Calu3 (cell line): ENCODE measurements at places on chromosomes 12 and 14.

GRCh38 chr12:105164068-105164467, 56.5 kb downstream of the WASHC4 start:
- no peak for DNase-seq

- DNase-seq: peak; percentile 27
Measured at GRCh38 chr12:4273652-4274395, at the start of gene CCND2. Gene CCND2 (plus strand): TSS chr12:4273762. CDS start chr12:4274041, 279 bp downstream.

- DNase-seq: peak; percentile 94
Measured at GRCh38 chr12:95204141-95204866, 13.0 kb downstream of the FGD6 start.

DNA sequence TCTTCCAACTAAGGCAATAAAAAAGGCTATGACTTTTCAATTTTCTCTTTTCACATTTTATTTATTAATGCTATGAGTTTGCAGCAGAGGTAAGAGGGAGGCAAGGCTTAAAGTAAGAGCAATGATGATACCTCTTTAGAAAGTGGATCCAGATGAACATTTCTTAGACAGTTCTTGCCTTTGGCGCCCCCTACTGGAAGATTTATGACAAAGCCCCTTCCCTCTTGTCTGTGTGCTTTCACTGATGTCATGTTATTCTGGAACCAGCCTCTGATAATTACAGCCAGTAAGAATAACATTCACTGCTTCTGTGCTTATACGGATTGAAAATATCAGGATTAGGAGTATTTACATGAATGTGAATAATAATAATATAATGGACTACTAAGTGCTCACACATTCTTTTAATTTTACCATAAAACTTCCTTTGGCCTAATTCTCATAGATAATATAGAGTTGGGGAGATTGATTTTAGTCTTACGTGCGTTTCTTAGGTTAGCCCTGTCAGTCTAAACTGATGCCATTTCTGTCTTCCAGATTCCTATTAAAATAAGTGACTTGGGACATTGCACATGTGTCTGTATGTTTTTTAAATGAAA, 1929.9 kb upstream of the SEL1L start:
- DNase-seq: no peak

DNA sequence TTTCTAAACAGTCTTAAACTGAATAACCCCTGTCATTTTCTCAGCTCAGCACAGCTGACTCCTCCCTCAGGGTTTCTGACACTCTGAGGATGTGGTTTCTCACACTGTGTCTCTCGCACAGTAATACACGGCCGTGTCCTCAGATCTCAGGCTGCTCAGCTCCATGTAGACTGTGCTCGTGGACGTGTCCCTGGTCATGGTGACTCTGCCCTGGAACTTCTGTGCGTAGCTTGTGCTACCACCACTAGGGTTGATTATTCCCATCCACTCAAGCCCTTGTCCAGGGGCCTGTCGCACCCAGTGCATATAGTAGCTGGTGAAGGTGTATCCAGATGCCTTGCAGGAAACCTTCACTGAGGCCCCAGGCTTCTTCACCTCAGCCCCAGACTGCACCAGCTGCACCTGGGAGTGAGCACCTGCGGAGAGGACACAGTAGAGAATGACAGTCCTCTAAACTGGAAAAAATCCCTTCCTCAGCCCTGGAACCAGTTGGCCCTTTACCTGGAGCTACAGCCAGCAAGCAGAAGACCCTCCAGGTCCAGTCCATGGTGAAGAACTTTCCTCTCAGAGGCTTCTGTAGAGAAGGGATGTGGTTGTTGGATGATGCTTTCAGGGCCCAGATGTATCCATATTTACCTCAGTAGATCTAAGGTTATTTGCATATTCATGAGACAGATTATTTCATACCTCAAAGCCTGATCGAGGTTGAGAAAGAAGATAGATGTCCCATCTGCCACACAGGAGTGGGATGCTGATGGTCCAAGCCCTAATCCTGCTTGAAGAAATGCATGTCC, 984.8 kb downstream of the TMEM121 start:
- DNase-seq: no peak

DNA sequence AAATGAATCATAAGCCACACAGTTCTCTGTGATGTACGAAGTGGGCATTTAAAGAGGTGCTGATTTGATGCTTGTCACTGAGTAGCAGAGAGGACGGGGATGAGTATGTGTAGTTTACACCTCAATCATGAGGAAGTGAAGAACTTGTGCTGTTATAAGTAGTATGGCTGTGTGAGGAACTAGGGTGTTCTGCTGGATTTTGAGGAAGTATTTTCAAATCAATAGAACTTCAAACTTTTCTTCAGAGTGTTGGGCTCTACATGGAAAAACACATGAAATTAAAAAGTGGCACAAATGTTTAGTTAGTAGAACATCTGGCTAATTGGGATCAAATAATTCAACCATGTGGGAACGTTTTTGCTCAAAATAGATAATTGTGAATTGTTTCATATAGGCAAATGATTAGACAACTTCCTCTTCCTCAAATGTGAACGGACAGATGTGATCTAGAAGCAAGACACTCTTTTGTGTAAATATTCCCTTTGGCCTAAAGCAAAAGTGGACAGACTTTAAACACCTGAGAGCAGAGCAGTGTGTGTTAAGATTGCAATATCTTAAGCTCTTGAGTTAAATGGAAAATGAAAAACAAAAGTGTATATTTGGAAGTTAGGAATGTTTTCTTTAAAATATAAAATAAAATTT, 168.5 kb downstream of the NAV3 start:
- no peak for DNase-seq

GRCh38 chr12:113820842-113821241, 145.3 kb downstream of the RBM19 start:
- DNase-seq: no peak

- no peak for DNase-seq
Measured at GRCh38 chr12:56461235-56462159, 6.9 kb upstream of the SPRYD4 start.

GRCh38 chr14:74203639-74204038, 35.6 kb upstream of the VSX2 start:
- no peak for DNase-seq

- DNase-seq: no peak
Measured at GRCh38 chr14:28381656-28382055, 384.9 kb upstream of the FOXG1 start.

GRCh38 chr12:78863482-78864402, 832 bp upstream of the SYT1 start:
- peak; percentile 72 for DNase-seq

DNA sequence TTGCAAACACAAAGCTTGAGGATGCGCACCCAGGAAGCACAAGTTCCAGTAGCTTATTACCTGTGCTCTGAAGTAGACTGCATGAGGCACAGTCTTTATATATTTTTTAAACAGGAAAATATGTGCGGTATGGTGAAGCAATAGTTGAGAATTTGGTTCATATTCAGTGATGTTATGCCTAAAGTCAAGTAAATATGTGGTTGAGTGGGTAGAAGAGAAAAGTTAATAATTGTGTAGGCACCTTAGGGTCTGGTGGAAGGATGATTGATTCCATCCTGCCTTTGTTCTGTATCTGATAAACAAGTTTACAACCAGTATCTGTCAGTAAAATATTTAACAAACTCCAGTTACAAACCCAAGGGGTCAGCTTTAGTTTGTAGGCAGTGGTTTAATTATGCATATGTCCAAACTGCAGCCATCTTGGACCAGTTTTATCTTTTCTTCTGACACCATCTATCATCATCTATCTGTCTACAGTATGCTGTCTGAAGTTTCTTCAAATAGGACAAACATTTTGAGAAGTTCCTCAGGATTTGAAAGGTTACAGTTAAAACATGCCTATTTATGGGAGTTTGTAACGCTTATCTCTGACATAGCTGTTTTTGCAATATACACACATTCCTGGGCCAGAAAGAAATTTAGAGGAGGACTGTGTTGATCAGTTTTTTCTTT, 10.8 kb downstream of the SINHCAF start:
- DNase-seq: no peak

DNA sequence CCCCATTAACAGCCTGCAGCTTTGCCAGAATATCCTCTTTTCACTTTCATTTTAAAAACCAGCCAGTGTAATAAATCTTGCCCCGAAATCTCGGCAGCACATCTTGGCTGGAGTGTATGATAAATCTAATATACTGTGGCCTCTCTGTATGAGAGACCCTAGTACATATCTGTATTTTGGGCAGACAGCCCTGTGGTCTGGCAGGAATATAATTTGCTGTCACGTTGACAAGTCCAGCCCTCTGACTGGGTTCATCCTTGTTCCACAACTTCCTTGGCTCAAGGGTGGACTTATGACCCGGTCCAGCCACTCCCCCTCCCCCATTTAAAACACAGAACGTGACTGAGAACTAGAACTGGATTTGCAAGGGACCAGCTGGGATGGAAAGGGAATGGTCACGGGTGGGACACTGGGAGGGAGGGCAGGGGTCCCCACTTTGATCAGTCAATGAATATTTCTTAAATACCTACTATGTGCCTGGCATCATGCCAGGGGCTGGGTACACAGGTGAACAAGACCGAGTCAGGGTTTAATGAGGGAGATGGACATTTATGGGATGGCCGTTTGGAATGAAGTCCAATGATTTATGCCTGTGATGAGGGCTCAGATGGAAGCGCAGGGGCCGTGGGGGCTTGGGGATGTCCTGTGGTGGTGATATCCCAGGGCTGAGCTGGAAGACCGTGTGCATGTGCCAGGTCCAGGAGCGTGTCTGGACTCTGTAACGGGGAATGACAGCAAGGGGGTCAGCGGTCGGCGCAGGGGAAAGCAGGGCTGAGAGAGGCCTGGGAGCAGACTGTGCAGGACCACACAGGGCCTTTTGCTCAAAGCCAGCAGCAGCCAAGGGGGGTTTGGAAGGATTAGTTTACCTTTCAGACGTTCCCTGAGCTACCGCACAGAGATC, 190.5 kb downstream of the PHETA1 start:
- no peak for DNase-seq

GRCh38 chr12:388541-389141, 479 bp downstream of the KDM5A start:
- DNase-seq: peak; percentile 21

GRCh38 chr14:95727056-95727700, 13.3 kb upstream of the TCL1A start:
- no peak for DNase-seq

GRCh38 chr14:35747379-35747778, 61.7 kb downstream of the RALGAPA1 start:
- DNase-seq: no peak

DNA sequence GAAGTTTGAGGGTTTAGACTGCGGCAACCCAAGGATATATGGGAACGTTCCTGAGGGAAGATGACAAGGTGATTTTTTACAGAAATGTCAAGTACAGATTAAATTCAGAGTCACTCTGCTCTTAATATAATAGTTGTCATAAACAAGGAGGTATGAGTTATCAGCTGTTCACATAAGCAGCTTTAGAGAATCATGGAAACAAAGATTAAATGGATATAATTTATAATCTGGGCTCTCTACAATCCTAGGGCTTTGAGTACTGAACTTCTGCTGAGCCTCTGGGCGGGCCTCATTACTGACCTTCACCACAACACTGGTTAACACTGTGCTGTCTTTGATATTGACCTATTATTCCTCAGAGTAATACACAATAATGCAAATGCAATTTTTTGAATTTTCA, 577.8 kb downstream of the RPS29 start:
- no peak for DNase-seq
